ENCODE measurements at places on chromosomes 3 and 15.

GRCh38 chr15:67022587-67023105 lies 42.8 kb upstream of the SMAD3 start:
- no peak for DNase-seq

GRCh38 chr3:144033240-144033589 lies 61.6 kb downstream of the DIPK2A start:
- DNase-seq = no peak

GRCh38 chr3:23055733-23056376 lies 147.3 kb upstream of the UBE2E2 start:
- DNase-seq = no peak

DNA sequence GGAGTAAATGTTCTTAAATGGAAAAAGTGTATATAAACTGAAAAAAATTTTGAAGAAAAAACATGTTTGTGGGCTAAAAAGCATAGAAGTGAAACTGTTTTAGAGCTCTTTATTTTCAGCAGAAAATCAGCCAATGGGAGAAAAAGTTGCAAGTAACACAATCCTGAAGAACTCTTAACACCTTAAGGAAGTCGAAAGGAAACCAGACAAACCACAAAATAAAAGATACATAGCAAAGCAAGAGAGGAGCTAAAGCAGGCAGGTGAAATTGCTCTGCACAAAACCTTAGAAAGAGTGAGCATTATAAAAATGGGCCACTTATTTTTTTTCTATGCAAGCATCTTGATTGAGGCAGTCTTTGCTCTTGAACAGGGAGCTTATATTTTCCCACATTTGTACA lies 300.5 kb downstream of the RAP2B start:
- DNase-seq = no peak

- DNase-seq = no peak
Observed at GRCh38 chr3:123546133-123546755, 38.6 kb downstream of the HACD2 start.

GRCh38 chr3:20511863-20512505 lies 326.0 kb upstream of the SGO1 start:
- no peak for DNase-seq

GRCh38 chr3:16101295-16102186 lies 72.9 kb upstream of the GALNT15 start:
- DNase-seq = no peak

DNA sequence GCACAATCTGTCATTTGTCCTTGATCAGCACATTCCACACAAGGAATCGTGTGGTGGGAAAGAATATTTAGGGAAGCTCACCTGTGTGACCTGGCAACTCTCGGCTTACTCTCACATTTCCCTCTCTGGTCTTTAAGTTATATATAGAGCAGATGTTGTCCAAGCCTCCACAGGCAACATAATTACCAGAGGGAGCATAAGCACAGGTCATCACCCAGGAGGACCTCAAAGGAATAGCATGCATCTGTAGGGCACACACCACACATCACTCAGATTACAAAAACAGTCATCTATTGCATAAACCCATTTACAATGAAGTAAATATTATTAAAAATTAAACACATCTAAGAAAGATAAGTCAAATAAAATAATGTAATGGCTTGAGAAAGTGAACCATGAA lies 36.5 kb downstream of the GNB4 start:
- DNase-seq = no peak

DNA sequence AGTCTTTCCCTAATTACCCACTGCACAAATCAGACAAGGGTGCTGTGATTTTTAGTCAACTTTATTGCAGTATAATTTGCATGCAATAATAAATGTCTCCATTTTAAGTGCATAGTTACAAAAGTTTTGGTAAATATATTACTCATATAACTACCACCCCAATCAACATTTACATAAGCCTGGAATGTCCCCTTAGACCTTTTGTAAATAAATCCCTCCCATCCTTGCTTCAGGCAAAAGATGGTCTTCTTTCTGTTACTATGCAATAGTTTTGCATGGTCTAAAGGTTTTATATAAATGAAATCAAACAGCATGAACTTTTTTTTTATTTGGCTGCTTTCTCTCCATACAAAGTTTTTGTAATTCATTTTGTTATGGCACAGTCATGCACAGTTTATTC lies 235.4 kb downstream of the PYDC2 start:
- DNase-seq = no peak

GRCh38 chr3:48851407-48851806 lies 3.7 kb upstream of the PRKAR2A start:
- no peak for DNase-seq

- DNase-seq = no peak
Observed at GRCh38 chr15:41908736-41909461, 15.0 kb upstream of the SPTBN5 start.

GRCh38 chr15:101175401-101175800 lies 76.4 kb downstream of the CHSY1 start:
- DNase-seq = no peak

DNA sequence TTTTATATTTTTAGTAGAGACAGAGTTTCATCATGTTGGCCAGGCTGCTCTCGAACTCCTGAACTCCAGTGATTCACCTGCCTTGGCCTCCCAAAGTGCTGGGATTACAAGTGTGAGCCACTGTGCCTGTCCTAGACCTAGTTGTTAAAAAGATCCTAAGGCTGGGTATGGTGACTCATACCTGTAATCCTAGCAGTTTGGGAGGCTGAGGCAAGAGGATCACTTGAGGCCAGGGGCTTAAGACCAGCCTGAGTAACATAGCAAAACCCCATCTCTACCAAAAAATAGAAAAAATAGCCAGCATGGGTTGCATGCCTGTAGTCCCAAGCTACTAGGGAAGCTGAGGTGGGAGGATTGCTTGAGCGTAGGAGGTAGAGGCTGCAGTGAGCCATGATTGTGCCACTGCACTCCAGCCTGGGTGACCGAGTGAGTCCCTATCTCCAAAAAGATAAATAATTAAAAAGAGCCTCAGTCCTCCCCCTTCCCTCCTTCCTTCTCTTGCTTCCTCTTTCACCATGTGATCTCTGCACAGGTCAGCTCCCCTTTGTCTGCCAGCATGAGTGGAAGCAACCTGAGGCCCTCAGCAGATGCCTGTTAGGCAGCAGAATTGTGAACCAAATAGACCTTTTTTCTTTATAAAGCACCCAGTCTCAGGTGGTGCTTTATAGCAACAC lies 9.8 kb upstream of the FNDC3B start:
- DNase-seq = no peak

DNA sequence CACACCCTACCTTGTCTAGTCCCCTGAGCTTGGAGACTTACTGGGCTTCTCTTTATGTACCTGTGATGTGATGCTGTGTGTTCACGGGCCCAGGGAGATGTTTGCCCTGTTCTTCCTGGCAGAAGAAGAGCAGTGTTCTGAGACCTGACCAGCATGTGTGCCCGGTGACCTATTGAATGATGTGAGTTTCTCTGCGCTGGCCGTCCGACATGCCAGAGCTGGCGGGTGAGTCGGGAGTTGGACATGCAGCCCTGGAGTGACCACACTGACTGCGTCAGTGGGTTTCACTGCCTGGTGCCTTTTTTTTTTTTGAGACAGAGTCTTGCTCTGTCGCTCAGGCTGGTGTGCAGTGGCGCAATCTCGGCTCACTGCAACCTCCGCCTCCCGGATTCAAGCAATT lies 42.3 kb downstream of the CGNL1 start:
- no peak for DNase-seq

DNA sequence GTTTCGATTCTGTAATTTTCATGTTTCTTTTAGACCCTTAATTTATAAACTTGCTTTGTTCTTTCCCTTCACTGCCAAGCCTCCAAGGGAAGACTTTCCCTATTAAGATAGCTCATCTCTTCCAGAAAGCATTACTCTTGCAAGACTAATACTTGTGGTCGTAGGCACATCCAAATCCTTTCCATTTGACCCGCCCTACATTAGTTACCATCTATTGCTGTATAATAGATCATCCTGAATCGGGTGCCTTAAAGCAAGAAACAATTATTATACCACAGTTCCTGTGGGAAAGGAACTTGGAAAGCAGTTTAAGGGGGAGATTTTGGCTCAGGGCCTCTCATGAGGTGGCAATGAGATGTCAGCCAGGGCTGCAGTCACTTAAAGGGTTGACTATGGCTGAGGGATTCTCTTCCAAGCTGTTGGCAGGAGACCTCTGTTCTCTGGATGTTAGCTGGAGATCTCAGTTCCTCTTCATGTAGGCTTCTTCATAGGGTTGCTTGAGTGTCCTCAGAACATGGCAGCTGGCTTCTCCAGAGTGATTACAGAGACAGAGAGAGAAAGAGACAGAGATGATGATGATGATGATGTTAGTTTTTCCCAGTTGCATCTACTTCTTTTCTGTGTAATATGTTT lies 570.4 kb upstream of the TGFBR2 start:
- no peak for DNase-seq

- DNase-seq = no peak
Observed at GRCh38 chr3:18201315-18201714, 223.8 kb downstream of the SATB1 start.

DNA sequence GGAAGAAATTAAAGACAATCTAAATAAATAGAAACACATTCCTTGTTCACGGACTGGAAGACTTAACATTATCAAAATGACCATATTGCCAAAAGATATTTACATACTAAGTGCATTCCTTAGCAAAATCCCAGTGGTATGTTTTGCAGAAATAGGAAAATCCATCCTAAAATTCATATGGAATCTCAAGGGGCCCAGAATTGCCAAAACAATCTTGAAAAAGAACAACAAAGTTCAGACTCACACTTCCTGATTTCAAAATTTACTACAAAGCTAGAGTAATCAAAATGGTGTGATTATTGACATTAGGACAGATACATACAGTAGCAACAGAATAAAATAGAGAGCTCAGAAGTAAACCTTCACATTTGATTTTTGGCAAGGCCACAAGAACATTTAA lies 515.5 kb downstream of the OCA2 start:
- DNase-seq = no peak

DNA sequence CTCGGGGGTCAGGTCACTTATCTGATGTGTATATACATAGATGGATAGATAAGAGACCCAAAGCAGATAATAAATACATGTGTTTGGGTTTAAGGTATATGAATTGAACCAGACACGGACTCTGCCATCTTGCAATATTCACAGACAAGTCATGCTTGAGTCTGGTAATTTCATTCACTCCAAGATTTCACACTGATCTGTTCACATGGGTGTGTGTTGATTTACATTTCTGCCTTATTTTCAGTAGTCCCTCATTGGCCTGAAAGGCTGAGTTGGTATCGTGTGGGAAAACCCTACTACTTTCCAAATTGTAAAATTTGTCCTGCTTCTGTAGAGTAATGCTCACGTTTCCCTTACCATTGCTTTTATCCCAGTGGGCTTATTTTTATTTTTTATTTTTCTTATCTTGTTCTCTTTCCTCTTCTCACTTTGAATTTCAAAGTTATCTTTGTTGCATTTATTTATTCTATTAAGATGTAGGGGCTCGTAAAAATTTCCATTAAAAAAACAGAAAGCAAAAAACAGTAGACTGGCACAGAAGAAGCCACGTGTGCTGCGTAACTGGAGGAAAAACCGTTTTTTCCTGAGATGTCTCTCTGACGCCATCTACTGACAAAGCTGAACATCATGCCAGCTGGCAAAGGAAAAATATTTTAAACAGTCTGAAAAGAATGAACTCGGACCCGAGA lies 10.8 kb upstream of the MFSD1 start:
- no peak for DNase-seq

DNA sequence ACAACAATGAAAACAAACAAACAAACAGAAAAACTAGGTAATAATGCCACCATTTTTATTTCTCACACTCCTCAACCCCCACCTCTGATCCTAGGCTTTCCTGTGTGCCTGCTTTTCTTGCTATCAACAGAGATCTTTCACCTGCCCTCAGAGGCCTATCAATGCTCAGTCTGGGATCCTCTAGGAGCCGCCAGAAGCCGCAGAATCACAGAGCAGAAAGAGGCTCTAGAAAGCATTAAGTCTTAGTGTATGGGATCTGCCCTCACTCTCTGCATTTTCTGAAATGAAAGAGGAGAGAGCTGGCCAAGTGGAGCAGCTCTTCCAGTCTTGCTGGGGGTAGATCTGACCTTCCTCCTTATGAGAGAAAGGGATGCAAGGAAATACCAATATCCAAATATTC lies 306.8 kb downstream of the TUSC7 start:
- DNase-seq = no peak

DNA sequence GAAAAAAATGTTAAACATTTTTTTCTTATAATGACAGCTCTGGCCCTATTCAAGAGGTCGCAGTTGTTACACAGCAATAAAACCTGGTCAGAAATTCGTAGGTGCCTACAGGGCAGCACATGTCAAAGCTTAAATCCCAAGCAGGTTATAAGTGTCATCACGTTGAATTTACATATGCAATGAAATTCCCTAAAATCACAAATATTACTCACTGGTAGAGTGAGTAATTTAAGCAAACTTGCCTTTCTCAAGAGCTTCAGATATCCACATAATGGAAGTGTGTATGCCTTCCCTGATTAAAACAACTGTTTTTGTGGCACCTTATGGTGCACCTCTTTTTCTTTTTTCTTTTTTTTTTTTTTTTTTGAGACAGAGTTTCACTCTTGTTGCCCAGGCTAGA lies 90.7 kb upstream of the FNDC3B start:
- DNase-seq = no peak

GRCh38 chr3:113436809-113437208 lies 4.5 kb downstream of the CFAP44 start:
- no peak for DNase-seq

GRCh38 chr15:99556011-99556410 lies 9.8 kb upstream of the MEF2A start:
- no peak for DNase-seq

- no peak for DNase-seq
Observed at GRCh38 chr15:82168757-82169156, 93.8 kb downstream of the EFL1 start.

DNA sequence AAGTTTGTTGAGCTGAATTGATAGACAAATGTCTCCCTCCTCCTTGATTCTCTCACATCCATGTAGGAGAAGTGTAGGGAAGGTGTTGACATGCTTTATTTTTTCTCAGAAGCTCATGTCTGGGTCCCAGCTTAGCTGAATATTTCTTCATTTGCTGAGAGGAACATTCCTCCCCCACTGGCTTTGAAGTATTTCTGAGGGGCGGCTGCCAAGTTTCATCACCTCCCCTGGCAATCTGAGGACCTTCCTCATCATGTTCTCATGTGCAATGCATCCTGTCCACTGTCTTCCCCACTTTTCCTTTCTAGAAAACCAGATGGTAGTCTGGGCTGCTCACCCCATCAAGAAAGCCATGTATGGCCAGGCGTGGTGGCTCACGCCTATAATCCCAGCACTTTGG lies 168.9 kb upstream of the RGMA start:
- DNase-seq = no peak

DNA sequence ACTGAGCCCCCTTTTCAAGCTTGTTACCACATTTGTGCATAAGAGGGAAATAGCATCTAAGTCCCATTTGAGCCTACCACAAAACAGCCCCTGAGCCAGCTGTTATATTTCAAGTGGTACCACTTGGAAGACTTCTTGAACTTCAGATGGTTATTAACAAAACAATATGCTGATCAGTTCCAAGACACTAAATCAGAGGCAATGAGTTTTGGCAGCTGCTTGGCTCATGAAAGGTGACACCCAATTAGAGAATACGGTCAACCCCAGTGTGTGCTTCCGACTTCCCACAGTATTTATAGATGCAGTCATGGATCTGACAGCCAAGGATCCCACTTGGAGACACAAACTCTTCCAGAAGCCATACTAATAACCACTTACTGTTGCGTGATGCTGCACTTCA lies 469.6 kb upstream of the PPP2R3A start:
- no peak for DNase-seq

- DNase-seq = no peak
Observed at GRCh38 chr3:148778926-148779325, 48.7 kb upstream of the CPB1 start.
